Caudate nucleus (tissue), 63 donors: ENCODE measurements at places on chromosomes 3 and 15.

GRCh38 chr3:71461114-71461513 lies 122.4 kb downstream of the FOXP1 start:
- DNase-seq, result no peak

DNA sequence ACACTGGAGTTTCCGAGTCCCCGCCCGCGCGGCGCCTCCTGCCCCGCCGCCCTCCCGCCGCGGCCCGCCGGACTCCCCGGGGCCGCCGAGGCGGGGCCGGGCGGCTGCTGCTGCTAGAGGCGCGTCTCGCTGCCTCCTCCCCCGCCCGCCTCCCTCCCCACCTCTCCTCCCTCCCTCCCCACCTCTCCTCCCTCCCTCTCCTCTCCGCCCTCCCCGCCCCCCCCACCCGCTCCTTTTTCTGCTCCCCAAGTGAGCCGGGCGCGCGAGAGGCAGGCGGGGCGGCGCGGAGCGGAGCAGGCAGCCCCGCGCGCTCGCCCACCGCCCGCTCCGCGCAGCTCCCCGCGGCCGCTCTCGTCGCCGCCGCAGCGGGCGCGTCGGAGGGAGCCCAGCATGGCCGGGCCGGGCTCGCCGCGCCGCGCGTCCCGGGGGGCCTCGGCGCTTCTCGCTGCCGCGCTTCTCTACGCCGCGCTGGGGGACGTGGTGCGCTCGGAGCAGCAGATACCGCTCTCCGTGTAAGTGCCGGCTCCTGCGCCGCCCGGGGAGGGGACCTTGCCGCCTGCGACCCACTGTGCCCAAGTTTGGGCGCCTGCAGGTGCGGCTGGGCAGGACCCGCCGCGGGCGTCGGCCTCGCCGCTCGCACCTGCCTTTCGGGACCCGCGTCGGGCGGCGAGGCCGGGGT lies at the start of gene CACNA2D3:
Gene CACNA2D3 (plus strand): TSS at position 229 of the 679 bp plus-strand sequence.
- no peak for DNase-seq

GRCh38 chr3:97815149-97815917 lies 6.5 kb upstream of the CRYBG3 start:
- DNase-seq, result no peak

DNA sequence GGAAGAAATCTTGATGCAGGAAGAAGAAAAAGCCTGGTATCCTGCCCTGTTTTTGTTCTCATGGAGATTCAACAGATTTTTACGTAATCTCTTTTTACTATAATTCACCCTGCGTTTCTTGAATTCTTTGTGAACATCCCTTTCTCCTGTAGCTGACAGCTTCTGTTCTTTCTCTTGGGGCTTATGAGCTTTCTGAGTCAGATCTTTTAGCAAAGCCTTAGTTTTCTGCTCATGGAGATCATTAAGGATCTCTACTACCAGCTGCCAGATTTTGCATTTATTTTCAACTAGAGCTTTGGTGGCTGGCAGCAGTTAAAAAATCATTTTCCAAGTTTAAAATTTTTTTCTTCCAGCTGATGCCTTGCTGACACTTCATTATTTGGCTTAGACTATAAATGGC lies 51.6 kb downstream of the MOBP start:
- no peak for DNase-seq

DNA sequence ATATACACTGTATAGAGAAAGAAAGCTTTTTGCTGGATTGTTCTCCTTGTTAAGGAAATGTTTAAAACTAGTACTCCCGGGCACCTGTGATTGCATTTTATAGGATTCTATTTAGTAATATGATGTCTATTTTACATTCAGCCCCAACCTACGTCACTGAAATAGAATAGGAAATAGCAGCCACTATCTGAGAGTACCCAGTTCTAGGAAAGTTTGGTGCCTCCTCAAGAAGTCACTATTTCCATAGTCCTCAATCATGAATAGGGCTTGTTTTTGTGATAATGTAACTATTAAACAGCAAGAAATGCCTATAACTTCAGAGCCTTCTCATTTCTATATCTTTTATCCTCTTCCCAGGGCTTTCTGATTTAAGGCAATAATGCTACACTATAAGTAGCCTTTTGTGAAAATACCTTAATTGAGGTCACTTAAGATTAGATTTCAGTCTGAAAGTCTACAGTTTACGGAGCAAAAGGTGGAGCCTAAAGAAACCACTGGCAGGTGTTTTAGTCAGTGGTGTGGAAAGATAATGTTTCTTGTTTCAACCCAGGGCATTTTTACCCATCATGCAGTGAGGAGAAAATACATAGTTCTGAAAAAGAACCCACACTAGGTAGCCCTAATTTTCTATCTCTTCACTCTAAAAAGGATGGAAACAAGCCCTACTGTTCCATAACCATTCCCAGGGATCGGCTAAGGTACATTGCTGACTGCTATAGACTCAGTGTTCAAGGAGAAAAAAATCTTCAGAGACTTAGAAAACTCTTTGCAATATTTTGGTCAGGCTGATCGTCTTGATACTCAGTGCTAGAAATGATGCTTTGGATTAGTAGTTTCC lies 38.7 kb downstream of the TIGIT start:
- DNase-seq, result no peak

- DNase-seq, result no peak
Measured at GRCh38 chr3:98777286-98777685, 14.1 kb downstream of the ST3GAL6 start.

GRCh38 chr3:186902154-186902553 lies 28.2 kb upstream of the ST6GAL1 start:
- DNase-seq, result no peak

- no peak for DNase-seq
Measured at GRCh38 chr3:73600293-73600938, 24.3 kb downstream of the PDZRN3 start.
